ENCODE measurements at places on chromosomes 7 and 10.

DNA sequence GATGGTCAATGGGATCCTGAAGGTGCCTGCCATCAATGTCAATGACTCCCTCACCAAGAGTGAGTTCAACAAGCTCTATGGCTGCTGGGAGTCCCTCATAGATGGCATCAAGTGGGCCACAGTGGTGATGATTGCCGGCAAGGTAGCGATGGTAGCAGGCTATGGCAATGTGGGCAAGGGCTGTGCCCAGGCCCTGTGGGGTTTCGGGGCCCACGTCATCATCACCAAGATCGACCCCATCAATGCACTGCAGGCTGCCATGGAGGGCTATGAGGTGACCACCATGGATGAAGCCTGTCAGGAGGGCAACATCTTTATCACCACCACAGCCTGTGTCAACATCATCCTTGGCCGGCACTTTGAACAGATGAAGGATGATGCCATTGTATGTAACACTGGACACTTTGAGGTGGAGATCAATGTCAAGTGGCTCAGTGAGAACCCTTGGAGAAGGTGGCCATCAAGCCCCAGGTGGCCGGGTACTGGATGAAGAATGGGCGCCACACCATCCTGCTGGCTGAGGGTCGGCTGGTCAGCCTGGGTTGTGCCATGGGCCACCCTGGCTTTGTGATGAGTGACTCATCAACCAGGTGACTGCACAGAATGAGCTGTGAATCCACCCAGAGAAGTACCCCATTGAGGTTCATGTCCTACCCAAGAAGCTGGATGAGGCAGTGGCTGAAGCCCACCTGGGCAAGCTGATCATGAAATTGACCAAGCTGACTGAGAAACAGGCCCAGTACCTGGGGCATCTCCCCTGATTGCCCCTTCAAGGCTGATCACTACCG, 63.0 kb upstream of the ANTXRL start:
- DNase-seq = no peak

DNA sequence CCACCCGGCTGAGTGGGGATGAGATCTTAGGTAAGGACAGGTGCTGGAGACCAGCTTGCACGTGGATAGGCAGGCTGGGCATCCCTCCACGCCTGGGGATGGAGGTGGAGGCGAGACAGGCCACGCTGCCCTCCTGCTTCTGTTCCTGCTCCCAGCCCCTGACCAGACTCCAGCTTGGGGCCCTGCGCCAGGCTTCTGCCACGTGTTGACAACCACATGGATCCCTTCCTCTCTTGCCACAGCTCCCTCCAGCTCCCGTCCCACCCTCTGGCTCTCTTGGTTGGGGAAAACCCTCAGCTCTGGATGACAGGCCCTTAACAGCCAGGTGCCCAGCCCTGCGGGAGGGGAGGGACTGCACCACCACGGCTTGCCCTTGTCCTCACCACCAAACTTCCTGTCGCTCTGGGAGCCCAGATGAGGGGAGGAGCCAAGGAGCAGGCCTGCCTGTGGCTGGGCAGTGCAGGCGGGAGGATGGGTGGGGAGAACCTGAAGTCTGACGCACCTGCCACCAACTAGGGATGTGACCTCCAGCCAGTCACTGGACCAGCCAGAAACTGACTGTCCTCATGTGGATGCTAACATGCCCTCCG, 36.0 kb downstream of the KCNH2 start:
- peak; percentile 52 for DNase-seq

DNA sequence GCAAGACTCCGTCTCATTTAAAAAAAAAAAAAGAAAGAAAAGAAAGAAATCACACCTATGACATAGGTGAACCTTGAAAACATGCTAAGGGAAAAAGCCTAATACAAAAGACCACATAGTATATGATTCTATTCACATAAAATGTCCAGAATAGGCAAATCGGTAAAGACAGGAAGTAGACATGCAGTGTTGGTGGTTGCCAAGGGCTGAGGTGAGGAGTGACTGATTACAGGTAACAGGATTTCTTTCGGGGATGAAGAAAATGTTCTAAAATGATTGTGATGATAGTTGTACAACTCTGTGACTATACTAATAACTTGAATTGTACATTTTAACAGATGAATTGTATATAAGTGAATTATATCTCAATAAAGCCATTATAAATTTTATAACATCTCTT, 3.3 kb downstream of the XPNPEP1 start:
- DNase-seq = no peak

- no peak for DNase-seq
Measured at GRCh38 chr7:2811476-2812113, 32.5 kb downstream of the GNA12 start.
